ENCODE measurements at places on chromosomes 7 and 10. TPM values are rescaled to one million over a fixed set of nuclear protein-coding genes. Genes with fewer than 3 reads are reported as not detected.

- no peak for DNase-seq
Measured at GRCh38 chr7:37901236-37901827, 15.3 kb downstream of the SFRP4 start.

- DNase-seq = no peak
Measured at GRCh38 chr7:120583899-120584586, 273.9 kb downstream of the TSPAN12 start.

DNA sequence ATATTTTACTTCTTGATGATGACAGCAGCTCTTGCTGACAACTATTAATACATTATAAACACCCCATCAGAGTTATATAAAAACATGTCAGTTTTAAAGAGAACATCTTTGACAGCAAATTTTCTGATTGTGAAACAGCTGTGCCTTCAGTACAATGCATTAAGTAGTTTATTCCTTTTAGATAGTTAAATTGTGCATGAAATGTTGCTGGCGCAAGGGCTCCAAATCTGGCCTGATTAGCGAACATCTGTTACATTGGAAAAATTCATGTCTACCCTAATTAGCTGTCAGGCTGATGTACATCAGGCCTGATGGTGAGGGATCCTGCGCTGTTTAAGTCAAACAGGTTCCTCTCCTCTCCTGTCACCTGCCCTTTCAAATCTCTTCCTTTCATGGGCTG lies 171.9 kb upstream of the SP8 start:
- no peak for DNase-seq

DNA sequence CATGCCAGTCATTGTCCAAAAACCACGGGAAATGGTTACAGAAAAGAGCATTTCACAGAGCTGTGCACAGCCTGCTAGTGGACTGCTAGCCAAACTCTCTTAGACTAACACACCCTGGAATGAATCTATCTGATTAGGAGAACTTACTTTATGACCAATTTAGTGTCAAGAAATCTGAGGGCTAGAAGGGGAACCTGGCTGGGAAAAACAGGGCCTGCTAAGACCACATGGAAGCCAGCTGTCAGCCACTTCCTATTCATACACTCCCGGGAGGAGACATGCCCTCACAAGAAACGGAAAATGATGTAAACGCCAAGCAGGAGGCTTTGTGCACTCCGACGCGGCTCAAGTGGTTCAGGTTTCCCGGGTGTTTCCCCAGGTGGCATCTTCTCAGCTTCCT lies 54.8 kb downstream of the MPP7 start:
- no peak for DNase-seq

GRCh38 chr10:52030051-52030790 lies 283.9 kb upstream of the DKK1 start:
- DNase-seq = no peak

Gene GBX1
- not detected for total RNA-seq

Gene TMEM176A
- total RNA-seq = not detected

Gene ZNF485
- 1.1 TPM for total RNA-seq

All from activated CD8-positive, alpha-beta memory T cell treated with anti-CD3 and anti-CD28 coated beads, Interleukin-2, amount 10 ng/mL, durations not matched to agents 7 days and 5 days (primary cell).